Hepatic stellate cell (primary cell): ENCODE measurements at places on chromosomes 7 and 10.

DNA sequence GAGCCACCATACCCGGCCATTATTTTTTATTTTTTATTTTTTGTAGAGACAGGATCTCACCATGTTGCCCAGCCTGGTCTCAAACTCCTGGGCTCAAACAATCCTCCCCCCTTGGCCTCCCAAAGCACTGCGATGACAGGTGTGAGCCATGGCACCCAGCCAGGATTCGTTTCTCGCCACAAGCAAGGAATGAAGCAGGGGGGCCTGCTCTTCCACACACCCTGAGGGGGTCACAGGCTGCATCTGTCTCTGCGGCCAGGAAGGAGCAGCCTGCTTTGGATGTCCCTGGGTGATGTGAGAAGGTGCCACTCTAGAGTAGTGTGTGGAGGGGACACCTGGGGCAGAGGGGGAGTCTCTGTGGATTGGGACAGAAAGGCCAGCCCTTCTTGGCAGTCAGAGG, 61.3 kb upstream of the TNRC18 start:
- no peak for DNase-seq

GRCh38 chr7:29483219-29484104, 80.2 kb upstream of the PRR15 start:
- DNase-seq, result no peak

DNA sequence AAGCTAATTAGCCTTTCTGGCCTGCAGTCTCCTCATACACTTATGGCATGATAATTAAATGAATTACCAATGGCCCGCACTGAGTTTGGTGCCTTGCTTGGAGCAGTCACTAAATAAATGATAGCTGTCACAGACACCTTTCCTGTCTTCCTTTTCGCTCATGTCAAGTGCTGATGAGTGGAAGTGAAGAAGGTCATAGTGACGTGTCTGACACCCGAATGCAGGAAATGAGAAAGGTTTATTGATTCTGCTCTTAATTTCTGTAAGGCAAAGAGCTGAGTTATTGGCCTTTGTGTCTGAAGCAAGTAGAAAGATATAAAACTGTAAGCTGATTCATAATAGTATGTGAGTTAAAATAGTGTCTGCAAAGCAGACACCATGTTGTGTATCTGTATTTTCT, 13.2 kb upstream of the ESYT2 start:
- no peak for DNase-seq

- DNase-seq, result no peak
These were observed 221.0 kb downstream of the TWIST1 start for GRCh38 chr7:18896343-18896975.

DNA sequence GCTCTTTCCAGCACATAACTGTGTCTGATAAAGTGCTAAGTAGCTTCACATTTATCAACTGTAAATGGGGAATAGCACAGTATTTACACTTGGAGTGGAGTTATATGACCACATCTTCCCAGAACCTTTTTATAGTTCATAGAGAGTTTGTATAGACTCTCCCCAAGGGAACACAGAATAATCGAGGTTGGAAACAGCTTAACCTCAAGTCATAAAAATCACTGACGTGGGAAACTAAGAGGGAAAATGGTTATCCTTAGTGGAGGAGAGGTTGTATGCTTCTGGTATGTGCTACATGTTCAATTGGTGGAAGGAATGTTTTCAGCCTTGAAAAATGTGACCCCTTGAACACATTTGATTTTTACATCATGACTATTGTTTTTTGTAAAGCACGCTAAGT, 167.9 kb upstream of the KIAA1217 start:
- DNase-seq, result no peak
